Right atrium auricular region (tissue), 2 donors: ENCODE measurements at places on chromosomes 11 and 22.

GRCh38 chr11:3947061-3947460 lies 91.6 kb downstream of the STIM1 start:
- no peak for DNase-seq

DNA sequence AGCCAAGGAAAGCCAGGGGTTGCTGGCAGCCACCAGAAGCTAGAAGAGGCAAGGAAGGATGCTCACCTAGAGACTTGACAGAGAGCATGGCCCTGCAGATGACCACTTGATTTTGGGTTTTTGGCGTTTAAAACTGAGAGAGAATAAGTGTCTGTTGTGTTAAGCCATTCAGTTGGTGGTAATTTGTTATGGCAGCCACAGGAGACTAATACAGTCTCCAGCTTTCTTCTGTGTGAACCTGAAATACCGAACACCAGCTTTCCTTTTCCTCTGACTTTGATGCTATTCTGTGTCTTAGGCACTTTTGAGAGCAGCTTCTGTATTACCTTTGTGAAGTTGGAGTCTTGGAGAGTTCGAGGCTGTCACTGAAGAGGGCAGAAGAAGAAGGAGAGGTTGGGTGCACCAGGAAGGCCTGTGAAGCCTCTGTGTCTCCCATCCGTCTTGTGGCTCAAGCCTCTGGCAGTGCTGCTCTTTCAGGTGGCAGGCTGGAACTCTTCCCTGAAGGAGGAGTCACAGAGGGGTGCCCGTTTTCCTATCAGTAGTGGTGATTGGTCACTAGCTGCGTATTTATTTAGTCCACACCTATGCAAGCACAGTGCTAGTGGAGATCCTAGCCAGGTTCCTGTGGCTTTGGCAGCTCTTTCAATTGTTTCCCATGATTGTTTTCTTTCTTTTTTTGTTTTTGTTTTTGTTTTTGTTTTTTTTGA lies 2.5 kb downstream of the TBC1D22A start:
- DNase-seq, result no peak

- DNase-seq, result no peak
Observed at GRCh38 chr11:59188954-59189353, 17.0 kb downstream of the DTX4 start.

- DNase-seq, result peak; percentile 91
Observed at GRCh38 chr22:23521441-23522113, 58.5 kb downstream of the IGLL1 start.

- no peak for DNase-seq
Observed at GRCh38 chr11:62399172-62399877, 19.5 kb upstream of the SCGB1A1 start.

- DNase-seq, result no peak
Observed at GRCh38 chr11:79266396-79266795, 174.4 kb downstream of the TENM4 start.

DNA sequence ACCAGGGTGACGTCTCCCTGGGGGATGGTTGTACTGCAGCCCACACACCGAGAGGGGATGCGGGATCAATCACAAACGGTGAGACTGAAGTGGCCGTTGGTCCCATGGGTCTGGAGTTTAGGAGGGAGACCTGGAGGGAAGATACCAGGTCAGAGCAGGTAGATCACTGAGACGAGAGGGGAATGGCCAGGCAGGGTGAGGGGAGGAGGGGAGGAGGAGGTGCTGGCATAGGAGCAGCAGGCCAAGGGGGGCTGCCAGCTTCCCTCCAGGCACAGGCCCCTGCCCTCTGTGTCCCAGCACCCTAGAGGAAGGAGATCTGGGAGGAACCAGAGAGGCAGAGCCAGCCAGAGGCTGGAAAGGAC lies 7.0 kb downstream of the MAPK8IP2 start:
- DNase-seq, result no peak

DNA sequence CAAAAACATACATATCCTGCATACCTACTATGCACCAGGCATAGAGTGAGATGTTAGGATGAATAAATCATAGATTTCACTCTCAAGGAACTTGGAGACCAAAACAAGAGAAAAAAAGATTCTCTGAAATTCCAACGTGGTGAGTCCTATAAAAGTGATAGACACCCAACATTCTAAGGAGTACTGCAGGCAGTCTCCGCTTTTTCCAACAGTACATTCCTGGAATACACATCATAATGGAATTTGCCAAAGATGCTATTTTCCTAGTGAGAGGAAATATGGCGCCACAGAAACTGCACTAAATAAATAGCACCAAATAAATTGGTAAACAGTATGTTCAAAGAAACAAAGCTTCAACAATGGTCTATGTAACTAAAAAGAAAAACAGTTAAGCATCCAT lies 6.0 kb downstream of the TMEM123 start:
- DNase-seq, result no peak

- no peak for DNase-seq
Observed at GRCh38 chr11:40825201-40825834, 634.1 kb downstream of the LRRC4C start.

DNA sequence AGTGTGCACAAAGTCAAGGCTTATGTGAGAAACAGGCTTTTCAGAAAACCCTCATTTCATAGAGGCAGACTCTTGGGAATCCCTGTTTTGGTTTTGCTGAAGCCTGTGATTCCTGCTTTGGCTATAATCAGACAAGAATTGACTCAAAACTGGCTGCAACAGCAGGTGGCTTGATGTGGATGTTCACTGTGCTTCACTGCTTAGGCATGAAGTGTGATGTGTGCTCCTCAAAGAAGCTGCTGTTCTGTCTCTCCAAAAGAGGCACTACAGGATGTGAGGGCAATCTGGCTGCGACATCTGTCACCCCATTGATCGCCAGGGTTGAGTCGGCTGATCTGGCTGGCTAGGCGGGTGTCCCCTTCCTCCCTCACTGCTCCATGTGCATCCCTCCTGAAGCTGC lies 103.5 kb downstream of the C11orf58 start:
- no peak for DNase-seq

GRCh38 chr22:27851974-27852746 lies 50.6 kb upstream of the MN1 start:
- no peak for DNase-seq

DNA sequence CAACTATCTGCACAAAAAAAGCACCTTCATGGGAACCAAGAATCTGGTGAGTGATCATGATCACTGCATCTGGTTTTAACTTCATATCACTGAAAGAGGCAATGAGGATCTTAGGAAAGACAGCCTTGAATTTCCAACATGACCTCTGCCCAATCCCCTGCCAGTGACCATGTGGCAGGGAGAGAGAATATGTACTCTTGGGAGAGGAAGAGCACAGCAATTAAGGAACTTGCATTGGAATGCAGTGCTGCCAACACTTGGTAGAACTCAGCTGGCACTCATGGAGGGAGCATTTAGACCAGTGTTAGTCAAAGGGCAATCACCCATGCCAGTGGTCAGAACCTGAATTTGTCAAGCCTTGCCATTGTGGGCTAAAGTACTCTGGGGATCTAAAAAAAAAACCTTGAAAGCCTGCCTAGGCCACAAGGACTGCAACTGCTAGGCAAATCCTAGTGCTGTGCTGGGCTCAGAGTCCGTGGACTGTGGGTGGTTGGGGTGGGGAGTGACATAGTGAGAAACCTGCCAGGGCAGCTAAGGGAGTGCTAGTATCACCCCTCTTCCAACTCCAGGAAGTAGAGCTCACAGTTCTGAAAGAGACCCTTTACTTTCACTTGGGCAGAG lies 23.1 kb downstream of the JRKL start:
- no peak for DNase-seq

- no peak for DNase-seq
Observed at GRCh38 chr22:40414838-40415505, 44.6 kb downstream of the SGSM3 start.

- peak; percentile 50 for DNase-seq
Observed at GRCh38 chr11:72553706-72554105, 119.4 kb upstream of the CLPB start.

- DNase-seq, result no peak
Observed at GRCh38 chr11:128822130-128822529, 45.0 kb downstream of the KCNJ1 start.

DNA sequence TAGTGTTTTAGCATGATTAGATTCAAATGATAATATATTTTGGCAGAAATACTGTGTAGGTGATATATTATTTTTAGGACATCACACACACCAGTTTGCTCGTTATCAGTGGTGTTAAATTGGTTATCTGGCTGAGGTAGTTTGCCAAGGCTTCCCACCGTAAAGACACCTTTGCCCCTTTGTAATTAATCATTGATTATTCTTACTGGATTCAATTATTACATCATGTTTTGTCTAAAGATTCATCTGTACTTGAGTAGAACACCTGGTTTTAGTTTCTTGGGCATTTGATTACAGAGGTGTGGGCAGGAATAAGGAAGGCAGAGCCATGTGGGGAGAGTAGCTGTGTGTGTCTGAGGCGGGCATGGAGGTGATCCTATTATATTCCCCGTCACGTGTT lies 39.5 kb upstream of the ST14 start:
- no peak for DNase-seq

DNA sequence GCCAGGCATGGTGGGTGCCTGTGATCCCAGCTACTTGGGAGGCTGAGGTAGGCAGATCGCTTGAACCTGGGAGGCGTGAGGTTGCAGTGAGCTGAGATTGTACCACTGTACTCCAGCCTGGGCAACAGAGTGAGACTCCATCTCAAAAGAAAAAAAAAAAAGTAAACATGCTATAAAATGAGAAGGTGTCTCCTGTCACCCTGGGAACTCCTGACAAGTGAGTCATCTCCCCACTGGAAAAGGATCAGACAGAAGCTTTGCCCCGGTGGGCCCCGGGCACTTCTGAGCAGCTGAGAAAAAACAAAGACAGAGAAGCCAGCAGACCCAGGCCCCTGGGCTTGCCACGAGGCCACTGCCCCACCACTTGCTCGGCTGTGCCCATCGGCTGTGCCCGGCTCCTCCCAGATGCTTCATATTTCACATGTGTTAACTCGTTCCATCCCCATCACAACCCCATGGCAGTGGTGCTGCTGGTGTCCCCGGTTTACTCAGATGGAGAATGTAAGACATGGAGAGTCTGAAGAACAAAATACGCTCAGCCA lies 22.3 kb downstream of the TTLL1 start:
- DNase-seq, result no peak

DNA sequence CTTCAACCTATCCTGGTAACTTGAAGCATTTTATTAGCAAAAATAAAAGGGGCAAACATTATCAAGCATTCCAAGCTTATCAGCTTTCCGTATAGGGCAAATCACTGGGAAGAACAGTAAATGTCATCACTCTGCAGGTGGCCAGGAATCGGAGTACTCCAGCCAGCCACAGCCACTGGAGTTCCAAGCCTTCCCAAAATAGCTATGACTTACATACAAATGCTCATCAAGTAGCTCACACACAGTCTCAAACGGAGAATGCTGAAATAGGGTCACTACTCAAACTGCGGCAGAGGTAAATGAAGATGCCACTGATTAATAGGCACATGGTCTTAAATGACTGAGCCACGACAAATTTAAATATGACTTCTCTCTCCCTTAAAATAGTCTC lies 2.1 kb downstream of the USP28 start:
- DNase-seq, result peak; percentile 73

DNA sequence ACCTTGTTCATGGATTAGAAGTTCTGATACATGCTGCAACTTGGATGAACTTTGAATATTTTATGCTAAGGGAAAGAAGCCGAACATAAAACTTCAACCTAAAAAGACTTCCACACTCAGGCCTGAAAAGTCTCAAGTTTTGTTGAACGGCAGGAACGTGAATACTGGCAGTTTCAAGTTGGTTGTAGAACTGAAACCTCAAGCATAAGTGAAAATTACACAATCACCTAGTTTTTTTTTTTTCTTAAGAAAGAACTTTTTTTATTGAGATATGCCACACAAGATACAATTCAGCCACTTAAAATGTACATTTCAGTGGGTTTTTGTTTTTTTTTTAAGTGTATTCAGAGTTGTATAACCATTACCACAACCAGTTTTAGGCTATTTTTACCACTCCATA lies 50.8 kb upstream of the ADORA2A start:
- DNase-seq, result no peak

DNA sequence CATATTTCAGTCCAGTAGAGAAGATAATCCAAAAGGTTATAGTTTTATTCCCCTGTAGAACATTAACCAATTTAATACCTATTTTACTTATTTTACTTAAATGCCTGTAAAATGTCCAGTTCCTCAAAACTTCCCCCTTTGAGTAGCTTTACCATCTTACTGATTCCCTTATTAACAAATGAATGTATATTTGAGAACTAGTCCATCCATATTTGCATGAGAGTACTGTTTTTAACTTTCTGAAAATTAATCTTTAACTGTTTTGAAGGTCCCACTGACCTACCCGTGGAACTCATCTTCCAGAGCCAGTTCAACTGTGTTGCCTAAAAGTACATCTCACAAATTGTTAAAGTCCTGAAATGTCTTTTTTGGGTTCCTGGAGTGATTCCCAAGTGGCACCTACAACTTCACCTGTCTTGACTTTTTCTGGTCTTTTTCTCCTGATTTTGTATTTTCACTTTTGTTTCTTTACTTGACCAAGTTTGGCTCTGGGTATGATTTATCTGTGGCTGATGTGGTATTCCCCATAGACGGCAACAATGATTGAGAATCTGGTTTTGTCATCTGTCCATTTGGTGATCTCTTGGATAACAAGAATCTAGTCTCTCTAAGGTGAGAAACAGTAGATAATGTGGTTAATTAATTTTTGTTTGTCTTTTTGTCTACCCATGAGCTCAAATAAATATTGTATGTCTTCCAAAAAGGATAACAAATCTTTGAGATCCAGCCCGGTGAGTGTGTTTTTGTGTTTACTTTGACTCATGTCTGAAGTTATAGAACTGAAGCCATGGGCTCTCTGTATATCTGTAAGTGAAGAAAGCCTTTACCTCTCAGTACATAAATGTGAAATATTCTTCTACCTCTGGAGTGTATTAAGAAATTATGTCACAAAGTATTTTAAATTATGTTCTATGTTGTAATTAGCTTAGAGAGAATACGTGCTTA lies 174.2 kb downstream of the ETS1 start:
- DNase-seq, result no peak

GRCh38 chr22:44931077-44931540 lies 78.7 kb downstream of the PHF21B start:
- DNase-seq, result peak; percentile 73

DNA sequence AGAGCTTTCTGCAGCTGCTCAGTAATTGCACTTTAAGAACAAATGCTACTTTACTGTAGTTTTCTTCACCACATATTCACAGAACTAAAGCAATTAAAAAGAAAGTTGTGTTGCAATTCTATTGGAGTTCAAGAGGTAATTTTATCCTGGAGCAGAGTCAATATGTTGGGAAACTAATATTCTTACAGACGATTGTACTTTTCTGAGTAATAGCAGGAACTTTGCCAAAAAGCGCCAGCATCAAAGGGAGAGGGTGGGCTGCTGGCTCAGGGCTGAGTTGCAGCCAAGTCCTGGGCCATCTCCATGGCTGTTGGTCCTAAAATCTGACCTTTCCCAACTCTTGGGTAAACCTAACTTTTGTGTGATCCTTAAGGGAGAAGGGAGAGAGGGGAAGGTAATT lies 73.6 kb upstream of the MYO18B start:
- no peak for DNase-seq

DNA sequence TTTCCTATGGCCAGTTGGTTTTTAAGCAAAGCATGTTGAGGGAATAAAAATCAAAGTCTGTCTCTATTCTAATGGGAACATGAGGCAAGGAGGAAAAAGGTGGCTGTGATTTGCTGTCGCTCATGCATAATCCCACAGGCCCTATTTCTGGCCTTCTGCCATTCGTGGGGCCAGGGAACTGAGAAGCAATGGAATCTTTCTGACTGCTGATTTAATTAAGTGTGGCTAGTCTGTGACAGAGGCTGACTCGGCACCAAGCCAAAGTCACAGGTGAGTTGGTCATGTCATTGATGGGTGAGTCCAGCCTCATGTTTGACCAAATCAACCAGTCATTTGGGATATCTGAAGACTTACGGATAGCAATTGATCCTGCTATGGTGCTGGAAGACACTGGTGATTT lies 429.3 kb upstream of the CADM1 start:
- no peak for DNase-seq

GRCh38 chr22:19110064-19110458 lies 12.2 kb downstream of the DGCR2 start:
- no peak for DNase-seq
